Parietal lobe (tissue), 2 donors: ENCODE measurements at places on chromosomes 16 and 17. TPM values are rescaled to one million over a fixed set of nuclear protein-coding genes. Genes with fewer than 3 reads are reported as not detected.

Gene TMC7
- 3.4 TPM for total RNA-seq

Gene IGSF6
- total RNA-seq = 1.6 TPM

Gene MT1G
- not detected for total RNA-seq

Gene MYH2
- total RNA-seq = not detected

Gene SLC16A6
- 0.94 TPM for total RNA-seq

Gene CHST5
- total RNA-seq = 0.94 TPM

Gene ZNF205
- 14.4 TPM for total RNA-seq

Gene WNT9B
- not detected for total RNA-seq

Gene RNU2-1
- not detected for total RNA-seq

Gene ZSCAN10
- not detected for total RNA-seq

Gene CLEC19A
- 0.31 TPM for total RNA-seq

Gene DNAI2
- total RNA-seq = not detected

Gene UTS2R
- not detected for total RNA-seq

Gene C1QTNF8
- 0.63 TPM for total RNA-seq

Gene LRRC36
- total RNA-seq = 3.1 TPM
